Ascending aorta (tissue), 2 donors: ENCODE measurements at places on chromosomes 12 and 14.

DNA sequence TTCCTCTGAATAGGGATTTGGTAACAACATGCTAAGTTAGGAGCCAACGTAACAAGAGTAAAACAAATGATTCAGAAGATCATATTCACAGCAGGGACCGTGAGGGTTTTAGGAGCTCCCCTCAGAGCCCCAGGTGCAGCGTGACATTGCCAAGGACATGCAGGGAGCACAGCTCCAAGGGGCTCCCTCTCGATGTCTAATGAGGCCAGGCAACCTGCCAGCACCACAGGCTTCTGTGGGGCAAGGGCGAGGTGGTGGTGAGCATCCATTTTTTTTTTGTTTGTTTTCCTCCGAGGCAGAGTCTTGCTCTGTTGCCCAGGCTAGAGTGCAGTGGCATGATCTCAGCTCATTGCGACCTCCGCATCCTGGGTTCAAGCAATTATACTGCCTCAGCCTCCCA is 95.1 kb upstream of the PTPRB start:
- H3K27me3 ChIP-seq = no peaks in the 10 kb centered on the region
- no peaks in the 10 kb centered on the region for H3K36me3 ChIP-seq
- H3K4me1 ChIP-seq = no peaks in the 10 kb centered on the region

DNA sequence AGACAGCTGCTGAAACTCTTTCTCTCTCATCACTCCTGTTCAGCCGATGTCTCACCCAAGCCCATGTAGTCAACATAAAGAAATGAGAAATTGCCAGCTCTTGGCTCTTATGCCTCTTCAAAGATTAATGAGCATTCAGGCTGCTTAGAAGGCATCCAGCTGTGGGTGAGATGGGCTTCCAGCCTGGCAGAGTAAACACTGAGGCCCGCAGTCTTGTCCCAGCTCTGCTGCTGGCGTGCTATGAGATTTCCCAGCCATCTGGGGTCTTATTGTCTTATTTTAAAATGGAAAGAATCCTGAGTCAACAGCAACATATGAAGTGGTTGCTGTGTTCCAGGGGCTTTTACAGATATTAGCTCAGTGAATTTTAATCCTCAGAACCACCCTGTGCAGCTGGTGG is 12.6 kb downstream of the RXYLT1 start:
- H3K27me3 ChIP-seq = no peaks in the 10 kb centered on the region
- H3K36me3 ChIP-seq = peaks cover 3% of the 10 kb centered on the region
- H3K4me3 ChIP-seq = no peak overlapping the region
- DNase-seq = no peak
- H3K4me1 ChIP-seq = no peaks in the 10 kb centered on the region

GRCh38 chr12:102847131-102847530 is 69.9 kb downstream of the PAH start:
- no peaks in the 10 kb centered on the region for H3K36me3 ChIP-seq
- H3K4me3 ChIP-seq = no peak overlapping the region
- H3K4me1 ChIP-seq = no peaks in the 10 kb centered on the region
- DNase-seq = no peak

DNA sequence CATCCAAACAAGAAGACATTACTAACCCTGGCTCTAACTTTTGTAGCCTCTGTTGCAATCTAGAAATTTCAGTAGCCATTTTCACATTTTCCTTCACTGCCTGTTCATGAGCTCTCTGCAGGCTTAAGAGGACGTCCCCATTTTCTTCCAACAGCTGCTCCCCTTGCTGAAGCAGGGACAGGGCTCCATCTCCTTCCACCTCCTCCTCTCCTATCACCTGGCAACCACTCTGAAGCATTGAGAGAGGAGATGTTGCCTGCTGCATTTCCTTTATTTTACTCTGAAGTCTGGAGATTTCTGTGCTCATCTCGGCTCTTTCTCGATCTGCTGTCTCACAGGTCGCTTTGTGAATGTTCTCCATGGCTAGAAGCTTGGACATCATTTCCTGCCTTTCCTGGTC is 73.3 kb downstream of the NIN start:
- peak overlapping the region; percentile 65 for H3K27ac ChIP-seq
- no peak overlapping the region for H3K4me3 ChIP-seq
- DNase-seq = no peak
- no peaks in the 10 kb centered on the region for H3K27me3 ChIP-seq
- no peaks in the 10 kb centered on the region for H3K4me1 ChIP-seq

DNA sequence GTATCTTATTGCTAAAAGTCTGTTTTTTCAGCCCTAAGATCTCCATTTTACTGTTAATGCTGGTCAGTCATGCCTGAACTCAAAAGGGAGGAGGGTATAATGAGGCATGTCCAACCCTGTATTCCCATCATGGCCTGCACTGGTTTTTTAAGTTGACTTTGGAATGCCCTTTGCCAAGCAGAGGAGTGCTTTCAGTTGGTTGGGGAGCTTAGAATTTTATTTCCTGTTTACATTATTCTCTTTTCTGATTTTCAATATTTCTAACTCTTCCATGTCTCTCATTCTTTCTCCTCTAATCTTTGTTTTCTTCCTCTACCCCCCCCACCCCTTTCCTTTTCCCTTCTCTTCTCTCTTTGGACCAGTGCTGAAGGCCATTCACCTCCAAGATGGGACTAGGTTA is 4.9 kb upstream of the DHRS2 start:
- no peak for DNase-seq
- no peak overlapping the region for H3K4me3 ChIP-seq
- no peak overlapping the region for H3K27ac ChIP-seq
